ENCODE measurements at places on chromosomes 7 and 10.

DNA sequence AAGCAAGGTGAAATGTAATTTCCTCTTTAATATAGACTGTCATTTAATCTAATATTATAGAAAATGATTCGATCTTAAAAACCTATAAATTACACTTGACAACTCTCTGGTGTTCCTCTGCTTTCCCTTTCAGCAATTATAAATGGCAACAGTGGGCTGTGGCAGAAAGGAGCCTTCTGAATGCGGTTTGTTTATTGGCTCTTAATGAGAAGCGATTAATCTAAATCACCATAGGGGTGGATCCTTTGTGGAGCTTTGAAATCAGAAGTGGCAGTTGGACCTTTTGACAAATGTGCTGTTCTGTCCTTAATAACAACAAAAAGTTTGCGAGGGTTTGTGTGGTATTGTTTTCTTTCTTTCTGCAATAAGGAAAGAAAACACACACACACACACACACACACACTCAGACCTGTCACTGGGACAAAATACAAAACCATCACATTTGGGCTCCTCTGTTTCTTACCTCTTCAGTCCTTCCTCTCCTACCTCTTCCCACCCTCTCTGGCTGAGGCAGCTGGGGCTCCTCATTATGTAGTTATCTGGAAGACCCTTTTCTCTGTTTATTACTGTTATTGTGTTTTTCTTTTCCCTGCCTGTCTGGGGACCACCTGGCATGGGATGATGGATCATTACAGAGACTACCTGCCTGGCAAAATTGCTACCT lies 316.2 kb downstream of the SORCS3 start:
- DNase-seq = no peak

GRCh38 chr7:74312418-74313028 lies 23.3 kb downstream of the CLIP2 start:
- no peak for DNase-seq

DNA sequence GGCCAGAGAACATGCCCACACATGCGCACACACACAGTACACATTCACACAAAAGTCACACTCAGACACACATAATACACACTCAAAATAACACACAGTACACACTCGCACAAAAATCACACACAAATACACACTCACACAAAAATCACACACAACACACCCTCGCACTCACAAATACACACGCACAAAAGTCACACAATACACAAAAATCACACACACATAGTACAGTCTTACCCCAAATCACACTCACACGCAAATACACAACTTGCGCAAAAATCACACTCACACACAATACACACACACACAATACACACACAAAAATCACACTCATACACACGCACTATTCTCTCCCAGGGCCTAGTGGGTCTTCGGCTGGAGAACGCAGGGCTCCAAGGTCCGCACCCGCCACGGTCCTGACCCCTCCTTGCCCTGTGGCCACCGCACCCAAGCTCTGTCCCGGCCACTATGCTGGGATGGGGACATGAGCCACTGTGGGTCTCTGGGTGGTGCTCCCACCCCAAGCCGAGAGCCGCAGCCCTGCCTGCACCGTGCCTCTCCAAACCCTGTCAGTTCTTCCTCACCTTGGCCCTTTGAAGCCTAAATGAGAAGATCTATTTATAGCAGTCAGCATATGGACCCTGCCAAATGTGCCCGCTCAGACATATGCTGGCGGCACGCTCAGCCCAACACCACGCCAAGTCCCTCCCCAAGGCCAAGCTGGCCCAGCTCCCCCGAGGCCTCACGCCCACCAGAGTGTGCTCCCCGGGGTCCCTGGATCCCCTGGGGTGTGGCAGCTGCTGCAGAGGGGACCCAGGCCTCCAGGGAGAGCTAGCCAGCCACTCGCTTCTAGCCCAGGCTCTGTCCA lies 55.9 kb downstream of the ELFN1 start:
- no peak for DNase-seq

DNA sequence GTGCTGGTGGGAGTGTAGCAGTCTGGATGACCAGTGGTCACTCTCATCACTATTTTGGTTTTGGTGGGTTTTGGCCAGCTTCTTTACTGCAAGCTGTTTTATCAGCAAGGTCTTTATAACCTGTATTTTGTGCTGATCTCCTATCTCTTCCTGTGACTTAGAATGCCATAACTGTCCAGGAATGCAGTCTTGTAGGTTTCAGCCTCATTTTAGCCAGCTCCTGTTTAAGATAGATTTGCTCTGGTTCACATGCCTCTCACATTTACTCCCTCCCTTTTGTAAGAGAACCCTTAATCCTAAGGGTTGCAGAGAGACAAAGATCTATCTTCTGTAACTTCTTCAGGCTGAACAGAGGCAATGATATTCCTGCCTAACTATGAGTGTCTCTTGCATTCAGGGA lies 51.2 kb upstream of the INHBA start:
- no peak for DNase-seq

DNA sequence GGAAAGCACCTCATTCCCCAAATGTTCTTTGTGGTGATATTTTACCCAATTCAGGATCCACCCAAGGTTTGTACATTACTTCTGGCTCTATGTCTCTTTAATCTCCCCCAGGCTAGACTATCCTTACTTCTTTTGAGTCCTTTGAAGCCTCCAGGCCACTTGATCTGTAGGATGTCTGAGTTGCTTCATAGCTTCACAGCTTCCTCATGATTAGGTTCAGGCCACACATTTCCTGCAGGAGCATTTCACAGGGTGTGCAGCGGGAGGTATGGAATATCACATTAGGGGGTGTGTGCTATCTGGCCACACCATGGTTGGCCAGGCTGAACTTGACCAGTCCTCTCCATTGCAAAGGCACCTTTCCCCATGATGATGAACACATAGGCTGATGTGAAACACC lies 18.7 kb downstream of the TSPAN15 start:
- no peak for DNase-seq

DNA sequence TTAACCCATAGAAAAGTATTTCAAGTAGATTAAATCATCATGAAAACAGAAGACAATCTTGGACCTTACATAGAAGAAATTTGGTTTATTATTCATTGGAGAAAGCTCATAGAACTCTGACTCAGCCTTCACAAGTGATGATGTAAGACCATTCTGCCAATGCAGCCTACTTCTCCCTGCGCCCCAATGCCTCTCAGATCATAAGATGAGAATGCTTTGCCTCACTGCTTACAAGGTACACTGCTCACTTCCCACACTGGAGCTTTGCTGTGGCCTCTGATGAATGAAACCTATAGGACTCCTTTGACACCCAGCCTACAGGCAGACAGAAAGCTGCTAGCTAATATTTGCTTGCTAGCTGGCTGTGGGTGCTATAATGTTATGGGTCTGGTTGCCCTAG lies 569.4 kb upstream of the STEAP1 start:
- no peak for DNase-seq

GRCh38 chr7:112226701-112227276 lies 20.3 kb downstream of the ZNF277 start:
- no peak for DNase-seq

DNA sequence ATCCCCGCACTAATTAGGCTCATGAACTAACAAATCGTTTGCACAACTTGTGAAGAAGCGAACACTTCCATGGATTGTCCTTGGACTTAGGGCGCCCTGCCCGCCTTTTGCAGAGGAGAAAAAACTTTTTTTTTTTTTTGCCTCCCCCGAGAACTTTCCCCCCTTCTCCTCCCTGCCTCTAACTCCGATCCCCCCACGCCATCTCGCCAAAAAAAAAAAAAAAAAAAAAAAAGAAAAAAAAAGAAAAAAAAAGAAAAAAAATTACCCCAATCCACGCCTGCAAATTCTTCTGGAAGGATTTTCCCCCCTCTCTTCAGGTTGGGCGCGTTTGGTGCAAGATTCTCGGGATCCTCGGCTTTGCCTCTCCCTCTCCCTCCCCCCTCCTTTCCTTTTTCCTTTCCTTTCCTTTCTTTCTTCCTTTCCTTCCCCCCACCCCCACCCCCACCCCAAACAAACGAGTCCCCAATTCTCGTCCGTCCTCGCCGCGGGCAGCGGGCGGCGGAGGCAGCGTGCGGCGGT lies at the start of gene EMX2:
EMX2 (plus strand) TSS at position 41 of the 519 bp plus-strand sequence. CDS start 522 bp downstream, outside the sequence.
- no peak for DNase-seq

- no peak for DNase-seq
Observed at GRCh38 chr10:116184512-116184794, 88.6 kb downstream of the GFRA1 start.

Data from activated T-helper 1 cell treated with Interleukin-2 at 50 U/mL for 16 hours (primary cell).